NCI-H82 (cell line): ENCODE measurements at places on chromosomes 3 and 15.
A peak's percentile ranks its signal among the peaks of the same experiment; 100 is the strongest.

DNA sequence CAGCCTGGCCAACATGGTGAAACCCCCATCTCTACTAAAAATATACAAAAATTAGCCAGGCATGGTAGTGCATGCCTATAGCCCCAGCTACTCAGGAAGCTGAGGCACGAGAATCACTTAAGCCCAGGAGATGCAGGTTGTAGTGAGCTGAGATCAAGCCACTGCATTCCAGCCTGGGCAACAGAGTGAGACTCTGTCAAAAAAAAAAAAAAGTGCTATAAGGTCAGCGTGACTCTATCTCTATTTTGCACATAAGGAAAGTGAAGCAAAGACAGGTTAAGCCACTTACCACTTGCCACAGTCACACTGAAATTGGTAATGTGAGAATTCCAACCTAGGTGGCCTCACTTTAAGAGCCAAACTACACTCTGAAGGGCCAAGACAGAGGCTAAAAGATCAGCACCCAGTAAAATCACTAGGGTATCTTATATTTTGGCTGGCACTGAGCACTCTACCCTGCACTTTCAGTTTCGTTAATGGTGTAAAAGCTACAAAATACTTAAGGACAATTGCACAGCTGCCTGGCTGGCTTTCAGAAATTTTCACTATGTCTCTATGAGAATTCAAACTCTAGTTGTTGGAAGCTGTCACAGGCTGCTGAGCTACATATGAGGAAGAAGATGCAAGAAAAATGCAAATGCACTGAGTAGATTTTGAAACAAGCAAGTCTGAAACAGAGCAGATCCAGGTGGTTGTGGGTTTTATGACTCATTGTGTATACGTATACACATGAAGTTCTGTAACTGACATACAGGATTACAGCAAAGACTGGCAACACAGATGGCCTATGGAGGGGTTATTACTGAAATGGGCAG is 32.7 kb downstream of the TRANK1 start:
- peak; percentile 6 for DNase-seq

GRCh38 chr3:157249606-157250005 is 89.7 kb upstream of the CCNL1 start:
- no peak for DNase-seq

- peak; percentile 16 for DNase-seq
Observed at GRCh38 chr3:157368171-157368570, 68.5 kb upstream of the PTX3 start.

DNA sequence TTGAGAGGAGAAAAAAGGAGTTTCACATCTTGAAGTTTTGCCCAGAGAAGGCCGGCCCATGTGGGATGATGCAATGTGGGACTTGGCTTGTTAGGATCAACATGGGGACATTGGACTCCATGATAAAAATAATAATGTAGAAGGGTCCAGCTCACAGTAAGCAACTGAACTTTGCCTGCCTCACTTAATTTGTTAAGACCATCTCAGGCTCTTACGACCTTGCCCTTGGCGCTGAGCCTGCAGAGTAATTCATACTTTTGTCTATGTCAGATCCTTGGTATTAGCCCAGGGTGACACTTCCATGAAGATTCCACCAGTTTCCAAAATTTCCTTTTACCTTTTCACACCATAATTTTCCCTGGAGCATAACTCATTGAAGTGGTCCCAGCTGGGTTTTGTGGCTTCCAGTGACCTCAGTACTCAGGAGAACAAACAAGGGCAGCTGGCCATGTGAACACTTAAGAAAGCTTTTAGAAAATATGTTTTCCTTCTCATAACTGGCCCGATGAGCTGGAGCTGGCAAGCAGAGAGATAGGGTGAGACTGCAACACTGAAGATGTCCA is 315.4 kb upstream of the RASGRP1 start:
- DNase-seq = no peak

- no peak for DNase-seq
Observed at GRCh38 chr15:67835297-67836133, 4.3 kb downstream of the RNU6-1 start.

- no peak for DNase-seq
Observed at GRCh38 chr3:64536166-64536565, 151.6 kb downstream of the ADAMTS9 start.

DNA sequence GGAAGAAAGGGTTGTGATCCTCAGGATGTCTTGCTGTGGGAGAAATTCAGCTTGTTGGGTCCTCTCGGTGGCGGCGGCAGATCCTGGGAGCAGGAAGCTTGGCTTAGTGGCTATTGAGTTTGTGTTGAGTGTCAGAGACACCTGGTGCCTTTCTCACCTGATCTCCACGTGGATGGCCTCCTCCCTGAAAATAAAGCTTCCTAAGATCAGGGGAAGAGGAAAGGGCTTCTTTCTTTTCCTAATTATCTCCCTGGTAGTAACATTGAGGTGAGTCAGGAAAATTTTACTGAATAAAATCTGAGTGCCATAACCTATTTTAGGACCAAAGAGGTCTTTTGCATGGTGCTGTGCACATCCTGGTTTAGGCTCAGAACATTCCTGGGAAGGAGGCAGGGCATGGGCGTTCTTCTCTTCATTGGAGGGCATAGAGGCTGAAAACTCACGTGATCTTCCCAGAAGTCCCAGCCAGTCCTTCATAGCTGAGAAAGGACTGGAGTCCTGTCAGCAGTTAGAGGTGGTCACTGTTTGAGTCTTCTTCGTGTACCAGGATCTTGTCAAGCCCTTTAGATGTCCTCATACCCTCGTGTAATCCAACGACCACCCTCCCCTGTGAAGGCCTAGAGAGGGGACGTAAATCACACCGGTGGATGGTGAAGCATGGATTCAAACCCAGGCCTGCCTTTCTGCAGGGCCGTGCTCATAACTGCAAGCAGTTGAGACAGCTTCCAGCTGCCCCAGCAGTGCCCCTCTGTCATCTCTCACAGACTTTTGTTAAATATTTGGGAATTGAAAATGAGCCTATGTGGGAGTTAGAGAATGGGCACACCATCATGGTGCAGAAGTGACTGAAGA is 1.1 kb downstream of the CMTM8 start:
- DNase-seq = peak; percentile 33

GRCh38 chr15:81532001-81532400 is 158.0 kb upstream of the TMC3 start:
- DNase-seq = no peak

DNA sequence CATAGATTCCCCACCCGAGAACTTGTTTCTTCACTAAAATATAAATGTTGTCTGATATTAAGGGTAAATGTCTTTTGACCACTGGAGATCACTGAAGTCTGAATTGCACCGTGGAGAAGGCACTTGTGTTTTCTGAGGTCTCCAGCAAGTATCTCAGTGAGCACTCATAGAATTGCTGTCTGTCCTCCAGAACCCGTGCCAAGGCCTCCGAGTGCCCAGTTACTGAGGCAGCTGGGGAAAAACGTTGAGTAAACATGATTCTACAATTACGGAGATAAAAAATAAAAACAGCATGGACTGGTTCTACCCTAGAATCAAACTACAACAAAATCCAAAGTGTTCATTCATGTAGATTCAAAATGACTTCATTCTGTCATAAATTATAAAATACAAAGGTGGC is 60.0 kb downstream of the MLH1 start:
- no peak for DNase-seq

- DNase-seq = peak; percentile 32
Observed at GRCh38 chr3:172329070-172329469, 119.2 kb downstream of the GHSR start.
